ENCODE measurements at places on chromosomes 5 and 9.
A peak's percentile ranks its signal among the peaks of the same experiment; 100 is the strongest.

DNA sequence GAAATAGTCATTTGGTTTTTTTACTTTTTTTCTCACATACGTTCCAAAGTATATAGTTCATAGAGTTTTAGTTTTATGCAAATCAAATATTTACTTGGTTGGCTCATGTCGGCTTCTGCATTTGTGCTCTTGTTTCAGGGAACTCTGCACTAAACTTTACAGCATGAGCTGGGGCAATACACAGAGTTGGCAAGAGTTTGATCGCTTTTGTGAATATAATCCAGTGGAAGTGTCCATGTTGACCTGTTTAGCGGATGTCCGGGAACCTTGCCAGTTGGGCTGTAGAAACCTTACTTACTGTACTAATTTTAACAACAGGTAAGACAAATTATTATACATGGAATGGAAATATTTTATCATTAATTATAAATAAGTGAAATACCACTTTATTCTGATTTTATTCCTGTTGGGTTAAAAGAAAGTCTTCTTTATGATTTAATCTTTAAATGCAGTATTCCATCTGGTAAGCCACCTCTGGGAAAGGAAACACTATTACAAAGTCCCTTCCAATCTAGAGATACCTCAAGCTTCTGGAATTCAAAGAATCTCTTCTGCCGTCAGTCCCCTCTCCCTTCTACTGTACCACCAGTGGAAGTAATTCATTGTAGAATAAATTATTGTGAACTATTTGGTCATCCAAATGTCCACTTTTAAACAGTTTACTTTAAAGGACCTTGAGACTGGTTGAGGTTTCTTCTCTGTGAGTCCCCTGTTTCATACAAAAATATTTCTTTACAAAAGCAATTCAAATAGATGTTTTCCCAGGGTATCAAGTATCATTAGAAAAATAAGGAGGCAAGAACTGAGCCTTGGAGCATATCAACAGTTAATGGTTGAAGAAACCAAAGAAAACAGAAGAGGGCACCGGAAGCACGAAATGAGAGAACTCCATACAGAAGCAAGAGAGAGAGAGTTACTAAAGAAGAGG lies 45.2 kb upstream of the GLIPR2 start:
- peak; percentile 15 for DNase-seq

- DNase-seq = no peak
Observed at GRCh38 chr9:126522612-126523356, 90.9 kb upstream of the LMX1B start.

DNA sequence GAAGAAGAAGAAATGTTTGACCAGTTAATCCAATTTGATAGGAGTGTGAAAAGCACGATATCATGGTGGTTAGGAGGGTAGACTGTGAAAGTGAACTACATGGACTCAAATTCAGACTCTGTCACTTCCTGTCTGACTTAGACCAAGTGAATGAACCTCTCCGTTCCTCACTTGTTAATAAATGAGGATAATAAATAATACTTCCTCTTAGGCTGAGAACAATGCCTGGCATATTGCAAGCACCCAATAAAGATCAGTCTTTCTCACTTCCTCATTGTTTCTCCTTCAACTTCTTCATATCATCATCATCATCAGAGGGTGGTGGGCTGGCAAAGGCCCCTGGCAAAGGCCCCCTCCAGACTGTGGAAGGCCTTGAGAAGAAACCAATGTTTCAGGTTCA lies 148.7 kb downstream of the CDK5RAP2 start:
- no peak for DNase-seq

- no peak for DNase-seq
Observed at GRCh38 chr9:77402286-77402685, 225.0 kb downstream of the VPS13A start.

GRCh38 chr9:5459289-5459829 lies 9.0 kb downstream of the CD274 start:
- no peak for DNase-seq

- no peak for DNase-seq
Observed at GRCh38 chr5:472076-472655, 29.2 kb downstream of the EXOC3 start.

DNA sequence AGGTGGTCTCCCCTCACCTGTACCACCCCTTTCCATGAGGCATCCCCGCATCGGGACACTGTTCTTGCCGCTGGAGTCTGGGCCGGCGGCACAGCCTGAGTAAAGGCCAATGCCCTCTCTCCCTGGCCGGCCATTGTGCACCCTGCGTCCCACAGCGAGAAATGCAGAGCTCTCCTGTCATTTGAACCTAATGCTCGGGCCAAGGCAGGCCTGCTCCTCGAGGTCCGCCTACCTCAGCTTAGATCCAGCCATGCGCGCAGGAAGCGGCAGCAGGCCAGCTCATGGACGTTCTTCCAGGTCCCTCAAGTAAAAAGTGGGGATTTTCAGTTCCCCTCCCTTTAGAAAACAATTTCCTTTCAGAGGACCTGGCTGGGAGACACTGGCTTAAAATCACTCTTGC lies 135.0 kb downstream of the HSD17B3 start:
- no peak for DNase-seq

DNA sequence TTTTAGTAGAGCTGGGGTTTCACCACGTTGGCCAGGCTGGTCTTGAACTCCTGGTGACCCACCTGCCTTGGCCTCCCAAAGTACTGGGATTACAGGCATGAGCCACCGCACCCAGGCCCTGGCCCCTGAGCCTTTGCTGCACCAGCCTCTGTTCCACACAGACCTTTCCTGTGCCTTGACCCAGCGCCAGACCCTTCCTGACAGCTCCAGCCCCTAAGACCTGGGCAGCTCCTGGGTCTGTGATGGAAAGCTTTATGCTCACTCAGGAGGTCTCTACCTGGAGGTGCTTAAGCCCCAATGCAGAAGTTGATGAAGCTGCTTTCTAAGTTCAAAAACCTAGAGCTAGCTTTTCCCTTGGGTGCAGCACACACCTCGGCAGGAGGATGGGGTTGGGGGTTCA lies 58.8 kb upstream of the NEK6 start:
- no peak for DNase-seq

GRCh38 chr5:31908396-31908795 lies 265.7 kb downstream of the GOLPH3 start:
- DNase-seq = no peak

GRCh38 chr9:89743216-89743572 lies 138.4 kb downstream of the GADD45G start:
- no peak for DNase-seq

- no peak for DNase-seq
Observed at GRCh38 chr5:99721506-99721905, 792.7 kb upstream of the CHD1 start.

DNA sequence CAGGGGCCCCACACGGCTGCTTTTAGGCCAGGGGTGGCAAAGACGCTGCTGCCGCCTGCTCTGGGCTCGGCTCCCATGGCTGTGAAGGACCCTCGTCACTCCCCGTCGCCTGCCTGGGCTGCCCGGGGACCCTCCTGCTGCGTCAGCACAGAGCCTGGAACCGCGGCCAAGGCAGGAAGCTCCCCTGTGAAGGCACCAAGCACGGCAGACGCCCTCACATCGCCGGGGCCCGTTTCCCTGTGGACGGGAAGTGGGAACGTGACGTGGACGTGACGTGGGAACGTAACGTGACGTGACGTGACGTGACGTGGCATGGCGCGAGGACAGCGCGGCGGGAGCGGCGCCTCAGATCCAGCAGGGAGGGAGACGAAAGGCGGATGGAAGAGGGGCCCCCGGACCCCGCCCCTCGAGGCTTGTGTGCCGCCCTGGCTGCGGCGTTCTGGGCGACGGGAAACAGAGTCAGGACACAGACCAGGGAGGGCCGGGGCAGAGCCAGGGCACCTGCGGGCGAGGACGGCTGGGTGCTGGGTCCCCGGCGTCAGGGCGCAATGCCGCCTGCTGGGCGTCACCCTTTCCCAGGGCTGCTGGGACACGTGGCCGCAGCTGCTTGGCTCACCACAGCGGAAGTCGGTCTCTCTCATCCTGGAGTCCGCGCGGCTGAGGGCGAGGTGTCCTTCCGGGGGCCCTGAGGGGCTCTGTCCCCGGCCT lies 53.1 kb downstream of the MRPL36 start:
- DNase-seq = no peak

GRCh38 chr5:138000102-138000723 lies 32.7 kb downstream of the FAM13B start:
- no peak for DNase-seq

DNA sequence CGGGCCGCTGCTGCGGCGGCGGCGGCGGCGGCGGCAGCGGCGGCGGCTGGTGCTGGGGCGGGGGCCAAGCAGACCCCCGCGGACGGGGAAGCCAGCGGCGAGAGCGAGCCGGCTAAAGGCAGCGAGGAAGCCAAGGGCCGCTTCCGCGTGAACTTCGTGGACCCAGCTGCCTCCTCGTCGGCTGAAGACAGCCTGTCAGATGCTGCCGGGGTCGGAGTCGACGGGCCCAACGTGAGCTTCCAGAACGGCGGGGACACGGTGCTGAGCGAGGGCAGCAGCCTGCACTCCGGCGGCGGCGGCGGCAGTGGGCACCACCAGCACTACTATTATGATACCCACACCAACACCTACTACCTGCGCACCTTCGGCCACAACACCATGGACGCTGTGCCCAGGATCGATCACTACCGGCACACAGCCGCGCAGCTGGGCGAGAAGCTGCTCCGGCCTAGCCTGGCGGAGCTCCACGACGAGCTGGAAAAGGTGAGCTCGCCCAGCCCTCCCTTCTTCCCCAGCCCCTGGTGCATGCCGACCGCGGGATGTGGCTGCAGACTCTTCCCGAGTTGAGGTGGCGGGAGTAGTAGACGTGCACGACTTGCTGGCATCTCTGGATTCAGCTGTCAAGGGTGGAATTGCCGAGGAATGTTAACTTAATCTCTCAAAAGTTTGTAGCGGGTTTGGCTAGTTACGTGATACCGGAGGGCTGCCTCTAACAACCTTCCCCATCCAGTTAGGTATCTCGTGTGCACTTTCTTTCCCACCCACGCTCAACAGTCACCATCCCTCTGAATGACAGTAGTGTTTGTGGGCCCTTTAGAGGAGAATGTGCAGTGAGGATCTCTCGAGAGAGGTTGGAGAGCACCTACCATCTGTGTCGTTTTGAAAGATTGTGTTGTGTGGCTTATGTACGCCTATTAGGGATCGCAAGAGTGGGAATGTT lies 932 bp downstream of the SLC12A2 start:
- DNase-seq = peak; percentile 31

DNA sequence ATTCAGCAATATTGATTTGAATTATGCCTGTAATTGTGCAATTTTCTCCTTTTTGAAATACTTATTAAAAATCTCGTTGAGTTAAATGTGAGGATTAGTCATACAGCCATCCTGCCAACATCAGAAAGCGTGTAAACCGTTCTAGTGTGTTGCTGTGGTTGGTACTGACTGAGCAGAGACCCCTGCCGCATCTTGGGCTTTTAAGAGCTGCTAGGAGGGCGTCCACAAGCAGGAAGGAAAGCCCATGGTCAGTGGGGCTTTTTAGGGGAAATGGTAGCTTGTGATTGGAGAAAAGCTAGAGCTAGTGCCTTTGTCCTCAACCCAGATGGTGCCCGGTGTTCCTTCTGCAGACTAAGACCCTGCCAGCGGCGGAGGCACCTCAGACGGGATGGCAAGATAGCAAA lies 1.3 kb downstream of the SDHA start:
- peak; percentile 10 for DNase-seq

DNA sequence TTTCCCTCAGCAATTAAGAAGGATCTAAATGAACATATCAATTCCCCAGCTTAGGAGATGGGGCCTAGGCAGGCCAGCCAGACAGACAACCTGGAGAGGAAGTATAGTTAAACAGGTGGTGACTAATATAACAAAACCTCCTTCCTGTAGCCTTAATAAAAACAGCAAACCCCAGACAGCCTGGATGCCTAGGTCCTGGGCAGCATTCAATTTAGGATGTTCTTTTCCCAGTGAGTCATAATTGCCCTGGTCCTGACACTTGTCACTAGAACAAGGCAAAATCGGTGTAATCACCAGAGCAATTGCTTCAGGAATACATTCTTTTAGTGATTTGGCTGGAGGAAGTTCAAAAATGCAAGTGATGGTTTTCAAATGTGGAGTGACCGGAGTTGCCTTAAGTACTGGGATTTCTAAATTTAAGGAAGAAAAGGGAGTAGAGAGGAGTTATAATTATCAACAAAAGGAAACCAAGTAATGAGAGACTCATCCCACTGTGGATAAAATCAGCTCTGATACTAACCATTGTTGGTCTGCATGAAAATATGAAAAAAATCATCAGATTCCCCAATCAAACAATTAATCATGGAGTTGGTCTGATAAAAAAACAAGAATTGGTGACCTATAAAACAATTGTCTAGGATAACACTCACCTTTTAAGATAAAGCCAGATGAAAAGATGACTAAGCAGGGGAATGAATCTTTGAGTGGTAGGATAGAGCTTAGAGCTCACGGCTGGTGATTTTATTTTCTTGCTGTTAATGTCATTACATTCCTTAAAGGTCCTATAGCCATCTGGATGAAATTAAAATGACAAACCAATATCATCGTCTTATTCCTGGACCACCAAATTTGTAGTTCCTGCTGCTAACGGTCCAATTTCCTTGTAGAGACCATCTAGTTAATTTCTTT lies 39.0 kb upstream of the TARS1 start:
- no peak for DNase-seq

- no peak for DNase-seq
Observed at GRCh38 chr9:105205787-105206495, 38.5 kb upstream of the SLC44A1 start.

DNA sequence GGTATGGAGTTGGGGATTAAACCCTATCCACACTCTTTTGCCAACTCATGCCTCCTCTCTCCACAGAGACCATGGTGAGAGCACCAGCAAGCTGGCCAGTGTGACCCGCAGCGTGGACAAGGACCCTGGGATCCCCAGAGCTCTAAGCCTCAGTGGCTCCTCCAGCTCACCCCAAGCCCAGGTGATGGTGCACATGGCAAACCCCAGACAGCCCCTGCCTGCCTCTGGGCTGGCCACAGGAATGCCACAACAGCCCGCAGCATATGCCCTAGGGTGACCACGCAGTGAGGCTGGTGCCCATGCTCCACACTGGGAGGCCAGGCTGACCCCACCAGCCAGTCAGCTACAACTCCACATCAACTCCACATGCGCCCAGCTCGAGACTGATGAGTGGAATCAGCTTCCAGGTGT lies 11.5 kb upstream of the CARD19 start:
- no peak for DNase-seq

DNA sequence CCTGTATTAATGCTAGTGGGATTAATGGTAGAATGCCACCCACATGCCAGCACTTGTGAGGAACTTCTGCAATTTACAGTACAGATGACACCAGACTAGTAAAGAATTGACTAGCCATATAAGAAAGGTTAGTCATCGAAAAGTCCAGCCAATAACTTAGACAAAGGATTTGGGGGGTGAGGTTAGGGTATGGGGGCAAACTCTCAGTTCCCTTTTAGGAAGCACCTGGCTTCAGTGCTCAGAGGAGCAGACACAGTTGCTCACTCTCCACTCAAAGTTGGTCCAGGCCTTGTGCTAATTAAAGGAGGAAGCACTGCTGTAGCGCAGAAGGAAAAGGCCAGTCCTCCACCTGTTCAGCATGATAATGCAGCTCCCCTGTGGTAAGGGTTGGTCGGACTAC lies 25.2 kb downstream of the TGFBR1 start:
- DNase-seq = peak; percentile 14

DNA sequence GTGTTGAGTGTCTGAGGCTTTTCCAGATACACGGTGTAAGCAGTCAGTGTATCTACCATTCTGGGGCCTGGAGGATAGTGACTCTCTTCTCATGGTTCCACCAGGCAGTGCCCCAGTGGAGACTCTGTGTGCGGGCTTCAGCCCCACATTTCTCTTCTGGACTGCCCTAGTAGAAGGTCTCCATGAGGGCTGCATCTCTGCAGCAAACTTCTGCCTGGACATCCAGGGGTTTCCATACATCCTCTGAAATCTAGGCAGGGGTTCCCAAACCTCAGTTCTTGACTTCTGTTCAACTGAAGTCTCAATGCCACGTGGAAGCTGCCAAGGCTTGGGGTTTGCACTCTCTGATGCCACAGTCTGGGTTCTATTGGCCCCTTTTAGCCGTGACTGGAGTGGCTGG lies 256.6 kb upstream of the ITGA1 start:
- no peak for DNase-seq
